Activated T-cell treated with anti-CD3 and anti-CD28 coated beads, Interleukin-2, amount 50 U/mL, for 24 hours (primary cell): ENCODE measurements at places on chromosomes 13 and 19.

GRCh38 chr13:88526853-88527215 is 855.7 kb downstream of the SLITRK5 start:
- no peaks in the 10 kb centered on the region for H3K36me3 ChIP-seq
- H3K27ac ChIP-seq: no peak overlapping the region
- no peak overlapping the region for H3K4me3 ChIP-seq
- no peaks in the 10 kb centered on the region for H3K27me3 ChIP-seq
- no peaks in the 10 kb centered on the region for H3K4me1 ChIP-seq

- no peak overlapping the region for H3K4me3 ChIP-seq
- peaks cover 4% of the 10 kb centered on the region for H3K4me1 ChIP-seq
- H3K27ac ChIP-seq: no peak overlapping the region
- no peaks in the 10 kb centered on the region for H3K27me3 ChIP-seq
- no peaks in the 10 kb centered on the region for H3K36me3 ChIP-seq
These were observed 1484.8 kb downstream of the EFNB2 start for GRCh38 chr13:105050686-105051085.

- H3K27me3 ChIP-seq: no peaks in the 10 kb centered on the region
- no peak for DNase-seq
- H3K36me3 ChIP-seq: peaks cover 41% of the 10 kb centered on the region
- H3K27ac ChIP-seq: no peak overlapping the region
- no peak overlapping the region for H3K4me3 ChIP-seq
These were observed 19.0 kb downstream of the EPS8L1 start for GRCh38 chr19:55094456-55095259.

DNA sequence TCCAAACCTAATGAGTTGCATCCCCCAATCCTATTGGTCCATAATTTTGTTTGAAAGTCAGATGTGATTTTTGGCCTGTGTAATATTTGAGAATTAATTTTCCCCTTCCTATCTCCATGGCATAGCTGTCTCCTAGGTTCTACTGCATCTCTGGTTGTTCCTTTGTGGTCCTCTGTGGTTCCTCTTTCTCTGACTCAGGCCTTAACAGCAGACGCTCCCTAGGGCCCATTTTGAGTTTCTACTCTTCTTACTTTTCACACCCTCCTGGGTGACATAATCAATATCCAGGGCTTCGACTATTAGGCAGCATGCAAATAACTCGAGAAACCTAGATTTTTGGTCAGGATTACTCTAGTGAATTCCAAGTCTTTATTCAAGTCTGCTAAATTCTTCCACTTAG is 160.7 kb downstream of the RFC3 start:
- no peaks in the 10 kb centered on the region for H3K4me1 ChIP-seq
- no peaks in the 10 kb centered on the region for H3K27me3 ChIP-seq
- no peak for DNase-seq
- H3K4me3 ChIP-seq: no peak overlapping the region

DNA sequence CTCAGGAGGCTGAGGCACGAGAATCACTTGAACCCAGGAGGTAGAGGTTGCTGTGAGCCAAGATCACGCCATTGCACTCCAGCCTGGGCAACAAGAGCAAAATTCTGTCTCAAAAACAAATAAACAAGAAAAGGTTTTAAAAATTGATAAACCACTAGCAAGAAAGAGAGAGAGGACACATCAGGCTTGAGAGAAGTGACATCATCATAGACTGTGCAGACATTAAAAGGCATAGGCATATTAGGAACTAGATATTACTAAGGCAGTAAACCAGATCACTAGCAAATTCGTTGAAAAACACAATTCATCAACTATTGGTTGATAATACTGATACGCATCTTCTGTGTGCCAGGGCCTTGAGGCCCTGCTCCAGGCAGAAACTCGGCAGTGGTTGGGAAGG is 7.7 kb downstream of the A1BG start:
- H3K36me3 ChIP-seq: peaks cover 29% of the 10 kb centered on the region
- H3K4me3 ChIP-seq: peak overlapping the region; percentile 94
- H3K27ac ChIP-seq: no peak overlapping the region
- DNase-seq: no peak
- H3K27me3 ChIP-seq: peaks cover 3% of the 10 kb centered on the region

GRCh38 chr19:46481223-46481848 is 10.0 kb upstream of the PNMA8A start:
- H3K27ac ChIP-seq: no peak overlapping the region
- no peaks in the 10 kb centered on the region for H3K36me3 ChIP-seq
- DNase-seq: no peak
- H3K4me1 ChIP-seq: peaks cover 6% of the 10 kb centered on the region

DNA sequence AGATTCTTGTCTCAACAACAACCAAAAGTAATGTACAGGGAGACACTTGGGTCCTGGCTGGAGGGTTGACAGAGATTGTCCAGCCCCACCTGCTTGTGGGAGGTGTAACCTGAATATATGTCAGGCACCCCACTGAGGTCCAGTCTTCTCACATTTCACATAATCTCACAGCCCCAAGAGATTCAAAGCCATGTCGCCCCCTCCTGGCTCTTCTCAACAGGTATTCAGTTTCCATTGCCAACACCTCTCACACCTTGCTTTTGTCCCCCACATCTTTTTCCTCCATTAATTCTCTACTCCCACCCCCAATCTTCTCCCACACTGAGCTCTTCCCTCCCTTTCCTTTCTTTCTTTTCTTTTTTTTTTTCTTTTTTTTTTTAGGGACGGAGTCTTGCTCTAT is 11.2 kb downstream of the UNC13A start:
- H3K27me3 ChIP-seq: peaks cover 54% of the 10 kb centered on the region
- no peak overlapping the region for H3K4me3 ChIP-seq
- peaks cover 6% of the 10 kb centered on the region for H3K4me1 ChIP-seq
- no peak for DNase-seq

- peaks cover 48% of the 10 kb centered on the region for H3K4me1 ChIP-seq
- no peaks in the 10 kb centered on the region for H3K27me3 ChIP-seq
- H3K4me3 ChIP-seq: peak within 1 kb of the TSS; percentile 98
- H3K36me3 ChIP-seq: peaks cover 37% of the 10 kb centered on the region
These were observed at the start of gene JUND for GRCh38 chr19:18281082-18282020. Gene JUND (minus strand): TSS chr19:18281622. CDS start chr19:18281484, 138 bp downstream.

DNA sequence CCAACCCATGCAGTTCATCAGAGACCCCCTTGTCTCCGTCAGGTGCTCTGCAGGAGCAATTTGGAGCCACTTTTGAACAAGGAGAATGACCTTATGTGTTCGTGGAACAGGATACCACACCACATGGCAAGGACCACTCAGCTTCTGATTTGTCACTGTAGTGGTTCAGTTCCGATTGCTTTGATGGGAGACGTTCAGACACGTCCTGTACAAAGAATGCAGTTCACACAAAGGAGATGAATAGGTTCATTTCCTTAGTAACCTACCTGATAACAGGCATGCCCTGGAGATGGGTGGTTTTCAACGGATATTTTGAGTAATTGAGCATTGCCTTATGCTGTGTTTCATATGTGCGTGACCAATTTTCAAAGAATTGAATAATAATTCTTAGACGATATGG is 17.2 kb downstream of the FGF9 start:
- H3K27ac ChIP-seq: no peak overlapping the region
- no peak overlapping the region for H3K4me3 ChIP-seq
- H3K36me3 ChIP-seq: no peaks in the 10 kb centered on the region
- no peak for DNase-seq
- no peaks in the 10 kb centered on the region for H3K27me3 ChIP-seq

- H3K4me3 ChIP-seq: peak overlapping the region; percentile 82
- peaks cover 7% of the 10 kb centered on the region for H3K36me3 ChIP-seq
- DNase-seq: no peak
These were observed 256.4 kb upstream of the STARD13 start for GRCh38 chr13:33541962-33542308.

DNA sequence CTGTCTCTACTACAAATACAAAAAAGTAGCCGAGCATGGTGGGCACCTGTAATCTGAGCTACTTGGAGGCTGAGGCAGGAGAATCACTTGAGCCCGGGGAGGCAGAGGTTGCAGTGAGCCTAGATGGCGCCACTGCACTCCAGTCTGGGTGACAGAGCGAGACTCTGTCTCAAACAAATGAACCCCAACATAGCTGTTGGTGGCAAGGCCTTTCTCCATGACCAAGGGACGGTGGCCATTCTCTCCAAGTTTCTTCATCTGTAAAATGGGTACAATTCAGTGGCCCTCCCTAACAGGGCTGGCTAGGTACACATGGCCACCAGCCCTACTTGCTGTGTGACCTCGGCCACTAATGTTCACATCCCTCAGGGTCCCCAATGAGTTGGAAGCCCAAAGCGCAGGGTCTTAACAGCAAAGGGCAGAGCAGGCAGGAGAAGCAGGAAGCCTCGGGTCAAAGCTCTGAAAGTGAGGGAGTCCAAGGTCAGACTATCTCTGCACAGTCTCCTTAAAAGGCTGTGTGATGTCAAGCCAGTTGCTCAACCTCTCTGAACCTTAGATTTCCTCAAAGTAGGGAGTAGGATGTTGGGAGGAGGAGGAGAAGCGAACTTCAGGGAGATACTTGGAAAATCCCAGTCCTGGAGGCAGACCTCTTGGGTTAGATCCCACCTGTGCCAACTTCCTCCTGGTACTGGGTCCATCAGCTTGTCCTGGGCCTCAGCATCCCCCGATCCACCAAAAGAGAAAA is 2.7 kb downstream of the JUND start:
- peak overlapping the region; percentile 98 for H3K4me3 ChIP-seq
- H3K27ac ChIP-seq: peak overlapping the region; percentile 98
- peaks cover 50% of the 10 kb centered on the region for H3K36me3 ChIP-seq
- DNase-seq: peak; percentile 64
- no peaks in the 10 kb centered on the region for H3K27me3 ChIP-seq

DNA sequence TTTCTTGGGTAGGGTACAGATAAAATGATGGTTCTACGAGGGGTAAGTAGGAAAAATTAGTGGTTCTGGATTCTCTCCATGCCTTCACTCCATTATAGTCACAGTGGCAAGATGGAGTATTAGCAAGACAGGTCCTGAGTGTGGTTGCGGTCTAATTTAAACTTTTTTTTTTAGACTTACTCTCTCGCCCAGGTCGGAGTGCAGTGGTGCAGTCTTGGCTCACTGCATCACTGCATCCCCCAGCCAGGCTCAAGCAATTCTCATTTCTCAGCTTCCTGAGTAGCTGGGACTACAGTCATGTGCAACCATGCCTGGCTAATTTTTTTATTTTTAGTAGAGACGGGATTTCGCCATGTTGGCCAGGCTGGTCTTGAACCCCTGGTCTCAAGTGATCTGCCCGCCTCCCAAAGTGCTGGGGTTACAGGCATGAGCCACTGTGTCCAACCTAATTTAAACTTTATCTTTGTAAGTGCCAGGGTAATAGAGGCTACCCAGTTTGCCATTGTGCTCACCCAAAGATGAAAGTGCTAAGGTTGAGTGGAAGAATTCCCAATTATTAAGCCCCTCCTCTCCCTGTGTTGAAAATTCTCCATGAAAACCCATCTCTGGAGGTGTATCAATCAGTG is 135.6 kb downstream of the TM9SF2 start:
- no peak overlapping the region for H3K27ac ChIP-seq
- H3K4me3 ChIP-seq: no peak overlapping the region
- no peaks in the 10 kb centered on the region for H3K36me3 ChIP-seq
- peaks cover 3% of the 10 kb centered on the region for H3K4me1 ChIP-seq
- no peaks in the 10 kb centered on the region for H3K27me3 ChIP-seq
- no peak for DNase-seq

DNA sequence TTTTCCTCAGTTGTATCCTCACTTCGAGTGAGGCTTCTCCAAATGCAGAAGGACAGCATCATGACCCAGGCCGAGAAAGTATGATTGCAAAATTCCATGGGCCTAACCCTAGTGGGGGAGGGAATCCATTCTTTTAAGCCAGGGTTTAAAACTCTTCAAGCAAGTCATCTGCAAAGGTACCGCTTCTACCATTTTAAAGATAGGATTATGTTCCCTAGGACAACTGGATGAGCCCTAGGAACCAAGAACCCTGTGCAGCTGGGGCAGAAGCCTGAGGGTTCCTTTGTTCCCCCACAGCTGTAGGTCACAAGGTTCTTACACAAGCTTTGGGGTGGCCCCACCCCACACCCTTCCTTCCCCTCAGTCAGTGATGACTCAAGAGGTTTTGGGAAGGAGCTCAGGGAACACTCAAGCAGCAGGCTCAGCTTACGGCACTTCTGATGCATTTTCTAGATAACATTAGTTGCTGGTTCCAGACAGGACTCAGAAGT is 13.5 kb downstream of the ARL11 start:
- no peak for DNase-seq
- no peaks in the 10 kb centered on the region for H3K27me3 ChIP-seq
- H3K36me3 ChIP-seq: no peaks in the 10 kb centered on the region
- peaks cover 11% of the 10 kb centered on the region for H3K4me1 ChIP-seq
- H3K27ac ChIP-seq: no peak overlapping the region

GRCh38 chr13:73772449-73773167 is 361.6 kb downstream of the KLF12 start:
- peaks cover 56% of the 10 kb centered on the region for H3K36me3 ChIP-seq
- peak overlapping the region; percentile 7 for H3K27ac ChIP-seq
- no peak for DNase-seq
- peaks cover 44% of the 10 kb centered on the region for H3K4me1 ChIP-seq
- H3K4me3 ChIP-seq: no peak overlapping the region

DNA sequence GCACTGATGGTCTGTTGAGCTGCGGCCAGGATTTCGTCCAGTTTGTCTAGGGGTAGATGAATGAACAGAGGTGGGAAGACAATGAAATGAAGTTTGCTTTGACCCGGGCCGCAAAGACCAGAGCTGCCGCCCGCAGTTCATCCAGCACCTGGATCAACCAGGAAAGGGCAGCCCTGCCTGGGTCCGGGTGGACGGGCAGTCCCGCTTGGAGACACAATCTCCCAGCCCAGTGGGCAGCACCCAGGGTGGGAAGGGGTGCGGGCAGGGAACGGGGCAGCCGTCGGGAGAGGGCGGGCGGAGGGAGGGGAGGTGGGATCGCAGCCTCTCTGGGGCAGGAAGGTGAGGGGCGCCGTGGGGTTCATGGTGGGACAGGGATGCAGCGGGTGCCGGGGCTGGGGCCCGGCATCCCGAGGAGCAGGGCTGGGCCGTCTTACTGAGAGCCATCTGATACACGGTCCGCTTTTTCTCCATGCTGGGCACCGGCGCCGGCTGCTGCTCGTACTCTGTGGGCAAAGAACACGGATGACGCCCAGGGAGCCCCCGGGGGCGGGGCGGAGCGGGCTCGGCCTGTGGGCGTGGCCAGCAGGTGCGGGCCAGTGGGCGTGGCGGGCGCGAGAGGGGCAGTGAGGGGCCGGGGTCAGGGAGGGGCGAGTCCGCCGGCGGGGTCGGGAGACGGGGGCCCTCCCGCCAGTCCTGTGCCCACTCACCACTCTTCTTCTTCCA is 33.1 kb downstream of the SHANK1 start:
- H3K27me3 ChIP-seq: peaks cover 61% of the 10 kb centered on the region
- no peak for DNase-seq
- H3K27ac ChIP-seq: no peak overlapping the region
- H3K4me3 ChIP-seq: no peak overlapping the region
- no peaks in the 10 kb centered on the region for H3K4me1 ChIP-seq

DNA sequence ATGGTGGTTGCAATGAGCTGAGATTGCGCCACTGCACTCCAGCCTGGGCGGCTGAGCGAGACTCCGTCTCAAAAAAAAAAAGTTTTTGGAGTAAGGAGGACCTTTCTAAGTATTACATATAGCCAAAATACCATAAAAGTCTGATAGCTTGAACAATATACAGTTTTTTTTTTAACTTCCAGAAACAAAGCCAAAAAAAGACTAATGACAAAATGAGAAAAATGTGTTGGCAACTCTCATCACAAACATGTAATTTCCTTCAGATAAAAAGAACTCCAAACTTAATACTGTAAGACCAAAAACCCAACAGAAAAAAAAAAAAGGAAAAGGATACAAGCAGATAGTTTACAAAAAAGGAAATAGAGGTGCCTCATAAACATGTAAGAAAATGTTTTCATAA is 68.2 kb upstream of the MED4 start:
- no peaks in the 10 kb centered on the region for H3K36me3 ChIP-seq
- no peak for DNase-seq
- no peaks in the 10 kb centered on the region for H3K27me3 ChIP-seq
- peaks cover 44% of the 10 kb centered on the region for H3K4me1 ChIP-seq

- no peaks in the 10 kb centered on the region for H3K27me3 ChIP-seq
- H3K4me1 ChIP-seq: peaks cover 59% of the 10 kb centered on the region
- H3K27ac ChIP-seq: peak overlapping the region; percentile 86
- H3K36me3 ChIP-seq: peaks cover 38% of the 10 kb centered on the region
These were observed 2.9 kb upstream of the DCUN1D2 start for GRCh38 chr13:113493315-113493951.
